ENCODE measurements at places on chromosomes 2 and 18.
A peak's percentile ranks its signal among the peaks of the same experiment; 100 is the strongest.

GRCh38 chr18:13546638-13547037, 179.7 kb downstream of the FAM210A start:
- DNase-seq, result no peak

- no peak for DNase-seq
Observed at GRCh38 chr2:9205486-9205885, 1.1 kb upstream of the ASAP2 start.

DNA sequence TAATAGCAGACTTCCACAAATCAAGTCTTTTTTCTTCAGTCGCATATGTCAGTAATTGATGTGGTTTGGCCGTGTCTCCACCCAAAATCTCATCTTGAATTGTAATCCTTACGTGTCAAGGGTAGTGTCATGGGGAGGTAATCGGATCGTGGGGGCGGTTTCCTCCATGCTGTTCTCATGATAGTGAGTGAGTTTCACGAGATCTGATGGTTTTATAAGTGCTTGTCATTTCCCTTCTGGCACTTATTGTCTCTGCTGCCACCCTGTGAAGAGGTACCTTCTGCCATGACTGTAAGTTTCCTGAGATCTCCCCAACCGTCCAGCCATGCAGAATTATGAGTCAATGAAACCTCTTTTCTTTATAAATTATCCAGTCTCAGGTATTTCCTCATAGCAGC, 478.8 kb downstream of the PTPRM start:
- peak; percentile 30 for DNase-seq

GRCh38 chr18:38879871-38880270, 1314.3 kb upstream of the CELF4 start:
- no peak for DNase-seq

- no peak for DNase-seq
Observed at GRCh38 chr2:196792865-196793264, 6.6 kb downstream of the GTF3C3 start.

DNA sequence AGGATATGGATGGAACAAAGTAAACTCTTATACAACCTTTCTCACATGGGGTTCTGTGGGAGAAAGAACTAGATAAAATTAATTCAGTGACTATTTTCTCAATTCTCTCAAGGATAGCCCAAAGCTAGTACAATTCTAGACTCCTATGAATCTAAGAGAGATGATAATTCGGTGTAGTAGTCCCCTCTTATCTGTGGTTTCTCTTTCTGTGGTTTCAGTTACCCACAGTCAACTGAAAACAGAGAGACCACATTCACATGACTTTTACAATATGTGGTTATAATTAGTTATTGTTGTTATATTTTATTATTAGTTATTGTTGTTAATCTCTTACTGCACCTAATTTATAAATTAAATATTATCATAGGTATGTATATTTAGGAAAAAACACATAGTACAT, 53.5 kb upstream of the C2orf15 start:
- no peak for DNase-seq

GRCh38 chr2:58891828-58892377, 650.8 kb upstream of the FANCL start:
- DNase-seq, result no peak

- no peak for DNase-seq
Observed at GRCh38 chr2:217983276-217984233, 19.2 kb downstream of the TNS1 start.

DNA sequence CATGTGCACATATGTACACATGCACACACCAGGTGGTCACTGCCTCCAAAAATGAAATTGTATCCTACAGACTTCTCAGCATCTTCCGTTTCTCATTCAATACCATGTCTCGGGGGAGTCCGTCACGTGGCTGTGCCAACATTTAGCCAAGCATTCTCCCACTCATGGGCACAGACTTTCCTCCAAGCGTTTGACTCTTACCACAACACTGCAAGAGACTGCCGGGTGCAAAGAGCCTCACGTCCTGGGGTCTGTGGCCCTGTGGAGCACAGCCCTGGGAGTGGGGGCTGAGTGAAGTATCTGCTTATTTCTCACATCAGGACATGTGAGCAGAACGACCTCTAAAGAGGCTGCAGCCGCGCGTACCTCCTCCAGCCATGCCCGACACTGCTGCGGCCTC, 28.0 kb downstream of the HDAC4 start:
- no peak for DNase-seq

DNA sequence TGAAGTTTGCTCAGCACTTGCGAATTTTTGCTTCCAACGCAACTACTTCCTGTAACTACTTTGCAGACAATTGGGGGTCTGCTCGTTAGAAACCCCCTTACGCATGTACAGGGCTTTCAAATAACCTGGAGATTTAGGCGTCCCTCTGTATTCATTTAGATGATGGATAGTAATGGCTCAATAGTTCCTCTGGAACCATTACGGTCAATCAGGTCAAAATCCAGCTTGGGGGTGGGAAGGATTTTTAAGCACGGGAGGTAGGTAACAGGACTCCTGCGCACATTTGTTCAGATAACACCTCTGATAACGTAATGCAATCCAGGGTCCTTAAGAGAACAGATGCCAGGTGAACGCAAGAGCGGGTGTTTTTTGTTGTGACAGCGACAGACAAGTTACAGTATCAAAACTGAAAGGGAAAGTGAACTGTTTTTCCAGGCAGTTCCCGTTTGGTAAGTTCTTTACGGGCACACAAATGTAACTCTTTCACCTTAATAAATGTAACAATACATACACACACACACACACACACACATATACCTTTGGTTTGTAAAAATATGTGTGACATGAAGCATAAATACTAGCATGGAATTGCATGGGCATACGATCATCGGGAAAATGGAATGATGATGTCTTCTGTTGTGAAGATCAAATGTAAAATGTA, 3.8 kb upstream of the OSR1 start:
- no peak for DNase-seq

GRCh38 chr18:12278741-12279682, 24.9 kb downstream of the CIDEA start:
- DNase-seq, result no peak

DNA sequence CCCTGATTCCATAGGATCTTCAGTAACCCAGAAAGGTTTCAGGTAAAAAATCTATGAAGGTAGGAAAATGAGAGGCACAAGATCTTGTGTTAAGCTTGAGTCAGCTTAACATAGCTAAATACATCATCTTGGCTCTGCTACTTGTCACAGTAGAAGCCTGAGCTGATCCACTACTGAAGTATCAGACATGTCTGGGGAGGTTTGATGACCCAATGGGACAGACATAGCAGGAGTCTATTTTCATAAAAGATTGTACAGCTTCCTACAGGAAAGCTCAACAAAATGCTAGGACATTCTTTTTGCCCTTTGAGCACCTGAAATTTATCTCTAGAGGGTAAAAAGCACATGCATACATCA, 84.3 kb upstream of the FSHR start:
- no peak for DNase-seq

GRCh38 chr2:70789304-70790135, 923 bp downstream of the FIGLA start:
- DNase-seq, result peak; percentile 75

DNA sequence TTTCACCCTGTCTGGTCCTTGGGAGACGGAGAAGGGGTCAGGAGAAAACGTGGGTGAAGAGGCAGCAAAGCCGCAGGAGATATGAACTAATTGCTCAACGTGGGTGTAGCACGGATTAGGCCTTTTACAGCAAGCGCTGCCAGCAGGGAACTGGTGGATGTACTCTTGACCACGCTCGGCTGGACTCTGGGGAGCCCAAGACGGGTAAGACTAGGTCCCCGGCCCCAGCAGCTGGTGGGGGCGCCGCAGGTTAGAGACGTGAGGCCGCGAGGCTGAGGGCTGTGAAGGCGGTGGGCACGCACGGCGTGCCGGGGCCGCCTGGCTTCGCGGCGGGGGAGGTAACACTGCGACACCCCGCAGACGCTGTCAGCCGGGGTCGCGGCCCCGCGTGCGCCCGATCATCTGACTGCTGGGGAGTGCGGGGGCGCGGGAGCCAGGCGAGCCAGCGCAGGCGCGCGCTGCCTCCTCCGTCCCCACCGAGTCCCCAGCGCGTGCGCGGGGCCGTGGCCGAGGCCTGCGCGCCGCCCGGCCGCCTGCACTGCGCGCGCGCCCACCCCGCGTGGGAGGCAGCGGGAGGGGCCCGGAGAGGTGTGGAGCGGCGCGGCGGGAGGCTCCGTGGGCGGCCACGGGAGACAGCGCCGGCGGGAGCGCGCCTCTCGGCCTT, at the start of gene CLIP4:
Gene CLIP4, plus strand, starts transcription at position 470 of the 664 bp plus-strand sequence. CDS start 5,974 bp downstream, outside the sequence.
- peak; percentile 74 for DNase-seq

DNA sequence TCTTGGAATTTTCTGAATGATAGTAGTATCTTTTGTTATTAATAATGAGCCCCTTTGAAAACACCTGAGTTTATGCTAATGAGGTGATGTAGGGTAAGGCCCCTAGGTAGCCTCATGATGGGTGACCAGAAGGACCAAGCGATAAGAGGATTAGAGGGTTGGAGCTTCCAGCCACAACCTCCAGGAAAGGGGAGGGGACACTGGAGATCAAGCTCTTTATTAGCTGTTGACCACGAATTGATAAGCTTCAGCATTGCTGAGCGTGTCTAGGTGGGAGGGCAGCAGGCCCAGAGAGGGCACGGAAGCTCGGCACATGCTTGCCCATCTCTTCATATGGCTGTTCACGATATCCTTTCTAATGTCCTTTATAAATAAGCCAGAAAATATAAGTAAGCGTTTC, 39.0 kb downstream of the KIAA2012 start:
- no peak for DNase-seq

DNA sequence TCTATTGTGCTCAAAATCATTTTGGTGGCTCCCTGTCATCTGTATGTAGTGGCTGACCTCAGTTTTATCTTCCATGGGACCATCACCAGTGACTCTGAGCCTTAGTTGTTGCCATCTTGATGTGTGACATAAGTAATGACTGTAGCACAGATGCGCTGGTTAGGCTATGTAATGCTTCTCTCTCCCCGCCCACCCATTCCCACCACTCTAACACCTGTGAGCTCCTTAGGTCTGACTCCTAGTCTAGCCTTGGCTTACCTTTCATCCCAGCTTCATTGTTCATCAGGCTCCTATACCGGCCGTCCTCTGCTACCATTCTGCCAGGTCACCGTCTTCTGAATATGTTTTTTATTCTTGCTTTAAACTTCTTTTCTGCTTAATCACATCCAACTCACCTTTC, 17.2 kb downstream of the MYO1B start:
- no peak for DNase-seq

DNA sequence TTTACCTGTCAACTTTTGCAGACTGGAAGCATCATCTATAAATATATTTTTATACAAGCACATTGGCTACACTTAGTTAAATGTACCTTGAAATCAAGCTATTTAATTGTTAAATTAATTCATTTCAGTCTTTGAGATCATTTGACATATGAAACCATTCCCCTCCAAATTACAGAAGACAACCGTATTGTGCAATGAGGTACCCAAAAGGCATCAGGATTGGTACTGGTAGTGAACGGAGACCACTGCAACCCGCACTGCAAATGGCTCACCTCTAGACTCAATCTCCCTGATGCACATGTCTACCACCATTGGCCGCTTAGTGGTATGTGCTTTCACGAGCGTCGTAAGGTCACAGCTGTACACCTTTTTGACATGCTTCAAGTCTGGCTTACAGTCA, 47.8 kb upstream of the CHRNA1 start:
- DNase-seq, result no peak

- no peak for DNase-seq
Observed at GRCh38 chr2:230418341-230419016, 2.5 kb downstream of the SP100 start.

- no peak for DNase-seq
Observed at GRCh38 chr2:65877331-65878010, 445.1 kb upstream of the SPRED2 start.

DNA sequence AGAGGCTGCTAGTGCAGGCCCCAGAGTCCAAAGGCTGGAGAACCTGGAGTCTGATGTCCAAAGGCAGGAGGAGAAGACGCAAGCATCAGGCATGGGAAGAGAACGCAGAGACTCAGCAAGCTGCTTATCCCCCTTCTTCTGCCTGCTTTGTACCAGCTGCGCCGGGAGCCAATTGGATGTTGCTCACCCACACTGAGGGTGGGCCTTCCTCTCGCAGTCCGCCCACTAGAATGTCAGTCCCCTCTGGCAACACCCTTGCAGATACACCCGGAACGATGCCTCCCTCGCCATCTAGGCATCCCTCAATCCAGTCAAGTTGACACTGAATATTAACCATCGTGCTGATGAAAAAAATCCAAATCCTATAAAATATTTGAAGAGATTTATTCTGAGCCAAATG, 141.6 kb downstream of the TWIST2 start:
- DNase-seq, result no peak

DNA sequence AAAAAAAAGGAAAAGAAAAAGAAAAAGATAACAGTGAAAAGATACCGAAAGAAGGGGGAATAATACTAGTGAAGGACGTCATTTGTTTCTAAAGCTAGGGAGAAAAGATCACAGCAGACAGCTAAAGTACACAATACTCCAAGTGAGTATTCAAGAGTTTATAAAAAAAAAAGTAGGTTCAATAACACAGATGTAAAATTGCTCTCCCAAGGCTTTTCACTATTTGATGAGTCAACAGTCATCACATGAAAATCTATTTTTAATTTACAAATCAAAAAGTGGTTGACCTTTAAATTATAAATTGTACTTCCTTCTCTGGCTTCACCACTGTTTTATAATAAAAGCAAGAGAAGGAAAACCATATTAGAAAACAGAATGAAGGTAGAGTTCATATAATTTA, 144.0 kb downstream of the ZRANB3 start:
- DNase-seq, result no peak

- peak; percentile 35 for DNase-seq
Observed at GRCh38 chr2:64212346-64212745, 68.1 kb upstream of the PELI1 start.

GRCh38 chr2:98504381-98505109, 59.9 kb downstream of the INPP4A start:
- DNase-seq, result no peak

DNA sequence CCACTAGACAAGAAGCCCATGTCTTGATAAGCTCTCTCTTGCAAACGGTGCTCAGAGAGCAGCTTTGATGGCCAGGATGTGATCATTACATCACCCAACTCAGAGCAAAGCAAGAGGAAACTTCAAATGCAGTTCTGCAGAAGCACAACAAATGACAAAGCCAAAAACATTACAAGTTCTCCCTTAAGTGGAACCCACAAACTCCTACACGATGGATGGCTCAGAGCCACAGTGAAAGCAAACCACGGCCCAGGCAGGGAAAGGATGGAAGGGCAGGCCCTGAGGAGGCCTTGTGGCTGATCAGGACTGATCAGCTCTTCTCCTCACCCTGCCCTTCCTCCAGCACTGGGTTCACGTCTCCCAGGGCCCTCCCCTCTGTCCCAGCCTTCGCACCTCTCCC, 326.4 kb downstream of the EIPR1 start:
- DNase-seq, result no peak

DNA sequence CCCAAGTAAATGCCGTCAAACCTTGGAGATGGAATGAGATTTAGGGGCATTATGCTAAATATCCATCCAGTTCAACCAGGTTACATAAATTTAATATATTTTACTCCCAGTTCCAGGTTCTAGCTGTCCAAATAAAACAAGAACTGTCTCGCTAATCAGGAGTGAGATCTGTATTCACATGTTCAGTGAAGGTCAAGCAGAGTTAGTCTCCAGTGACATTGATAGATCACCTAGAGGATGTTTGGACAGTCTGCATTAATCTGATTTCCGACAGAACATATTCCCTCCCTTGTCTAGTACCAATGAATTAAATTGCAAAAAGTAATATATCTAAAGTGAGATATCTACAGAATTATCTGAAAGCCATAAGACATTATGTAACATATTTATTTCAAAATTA, 979.4 kb upstream of the CNTNAP5 start:
- no peak for DNase-seq
